ENCODE measurements at places on chromosomes 13 and 19.

- DNase-seq = peak; percentile 89
Observed at GRCh38 chr19:55580628-55581144, at the start of gene ZNF579. Gene ZNF579, minus strand, starts transcription at chr19:55580848. Its CDS starts 1,209 bp downstream, at chr19:55579639.

DNA sequence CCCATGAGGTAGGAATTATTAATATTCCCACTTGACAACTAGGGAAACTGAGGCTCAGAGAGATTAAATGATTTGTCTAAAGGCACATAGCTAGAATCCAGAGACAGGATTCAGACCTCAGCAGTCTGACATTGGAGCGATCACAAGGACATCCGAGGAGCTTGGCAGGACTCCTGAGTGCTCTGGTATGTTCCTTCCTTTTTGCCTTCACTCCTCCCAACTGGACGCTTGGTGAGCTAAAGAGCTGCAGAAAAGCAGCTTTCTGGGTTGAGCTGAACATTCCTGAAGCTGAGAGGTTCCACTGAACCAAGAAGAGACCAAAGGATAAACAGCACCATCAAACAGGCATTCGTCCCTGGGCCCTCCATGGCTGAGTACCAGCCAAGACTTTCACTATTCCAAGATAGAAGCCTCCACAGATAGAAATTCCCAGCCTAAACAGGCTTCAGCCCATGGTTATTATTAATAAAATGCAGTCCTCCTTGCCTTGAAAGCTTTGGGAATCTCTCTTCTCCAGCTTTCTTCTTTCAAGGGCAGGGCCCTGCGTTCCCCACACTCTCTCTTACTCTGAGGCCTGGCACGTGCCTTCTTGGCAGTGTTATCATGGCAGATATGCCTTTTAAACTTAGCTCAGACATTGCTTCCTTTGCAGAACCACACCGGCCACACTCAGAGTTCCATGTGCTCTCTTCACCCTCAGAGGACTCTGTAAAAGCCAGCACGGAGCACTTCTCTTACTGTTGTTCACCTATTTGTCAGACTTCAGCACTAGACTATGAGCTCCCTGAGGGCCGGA lies 97.1 kb downstream of the CYSLTR2 start:
- no peak for DNase-seq

DNA sequence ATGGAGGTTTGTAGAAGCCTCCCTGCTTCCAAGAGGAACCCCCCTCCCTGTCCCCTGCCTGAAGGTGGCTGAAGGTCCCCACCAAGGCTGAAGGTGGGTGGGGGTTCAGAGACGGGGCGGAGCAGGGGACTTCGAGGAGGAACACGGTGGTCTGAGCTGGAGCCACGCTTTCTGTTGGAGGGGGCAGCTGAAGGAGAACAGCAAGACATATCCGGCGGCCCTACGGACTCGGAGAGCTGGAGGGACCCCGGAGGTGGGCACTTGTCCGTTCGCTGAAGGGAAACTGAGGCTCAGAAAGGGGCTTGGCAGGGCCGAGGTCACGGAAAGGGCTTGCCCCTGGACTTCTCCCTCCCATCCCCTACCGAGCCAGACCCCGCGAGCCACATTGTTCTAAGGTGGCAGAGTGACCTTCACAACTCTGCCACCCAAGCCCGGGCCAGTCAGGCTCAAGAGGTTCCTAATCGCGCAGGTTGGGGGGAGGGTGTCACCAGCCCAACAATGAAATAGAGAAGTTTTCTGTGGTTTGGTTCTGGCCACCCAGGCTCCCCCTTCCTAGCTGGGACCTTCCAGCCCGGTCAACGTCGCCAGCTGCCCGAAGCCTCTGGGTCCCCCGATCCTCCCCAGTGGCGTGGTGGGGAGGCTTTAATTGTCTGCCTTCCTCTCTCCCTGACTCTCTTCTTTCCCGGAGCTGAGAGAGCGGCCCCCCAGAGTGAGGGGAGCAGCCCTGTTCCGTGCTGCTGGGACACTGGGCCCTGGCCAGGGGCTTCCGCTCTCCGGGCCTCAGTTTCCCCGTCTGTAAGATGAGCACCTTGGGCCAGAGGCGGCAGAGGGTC lies 15.5 kb upstream of the KCNN1 start:
- DNase-seq = no peak

DNA sequence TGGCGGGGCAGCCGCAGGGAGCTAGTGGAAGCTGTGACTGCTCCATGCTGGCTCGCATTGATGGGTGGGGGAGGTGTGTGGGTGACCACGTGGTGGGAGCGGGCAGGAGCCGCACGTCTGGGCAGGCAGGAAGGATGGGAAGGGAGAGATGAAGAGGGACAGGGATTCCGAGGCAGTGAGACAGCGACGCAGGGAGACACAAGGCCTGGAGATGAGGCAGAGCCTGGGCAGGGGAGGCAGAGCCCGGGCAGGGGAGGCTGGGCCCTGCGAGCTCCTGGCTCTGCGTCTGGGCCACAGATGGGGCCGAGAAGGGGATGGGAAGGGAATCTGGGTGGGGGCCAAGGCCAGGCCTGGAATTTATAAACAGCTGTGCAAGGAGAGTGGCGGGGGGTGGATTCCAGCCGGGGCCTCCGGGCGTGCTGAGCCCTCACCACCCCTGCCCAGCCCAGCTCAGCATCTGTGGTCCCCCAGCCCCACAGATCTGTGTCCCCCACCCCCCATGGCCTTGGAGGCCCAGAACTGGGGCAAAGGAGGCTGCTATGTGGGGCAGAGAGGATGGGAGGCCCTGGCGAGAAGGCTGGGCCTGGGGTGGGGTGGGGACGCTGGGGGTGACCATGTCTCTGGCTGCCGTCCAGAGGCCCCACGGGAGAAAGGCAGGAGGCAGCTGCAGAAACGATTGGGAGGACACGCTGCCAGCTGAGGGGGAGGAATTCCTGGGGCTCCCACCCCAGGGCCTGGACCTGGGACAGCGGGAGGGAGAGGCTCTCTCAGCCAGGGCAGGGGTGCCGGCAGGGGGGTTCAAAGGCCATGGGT lies 6.0 kb downstream of the EHD2 start:
- DNase-seq = peak; percentile 94

GRCh38 chr19:18488403-18488723 lies 33.5 kb downstream of the ELL start:
- DNase-seq = no peak

GRCh38 chr13:49560270-49561061 lies 24.9 kb downstream of the RCBTB1 start:
- no peak for DNase-seq

DNA sequence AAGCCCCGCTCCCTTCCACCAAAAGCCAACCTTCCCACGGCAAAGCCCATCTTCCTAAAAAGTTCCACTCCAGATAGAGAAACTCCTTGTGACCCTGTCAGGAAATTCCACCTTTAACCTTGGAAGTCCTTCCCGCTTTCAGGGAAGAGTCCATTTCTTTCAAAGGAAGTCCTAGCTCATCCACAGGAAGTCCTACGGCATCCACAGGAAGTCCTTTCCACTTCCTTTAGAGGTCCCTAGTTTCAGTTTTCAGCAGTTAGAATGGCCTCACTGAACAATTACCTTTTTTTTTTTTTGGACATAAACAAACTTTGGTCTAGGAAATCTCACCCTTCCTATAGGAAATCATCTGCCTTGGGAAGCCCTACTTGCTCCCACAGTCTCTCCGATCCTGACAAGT lies 31.7 kb downstream of the TRPM4 start:
- DNase-seq = no peak

DNA sequence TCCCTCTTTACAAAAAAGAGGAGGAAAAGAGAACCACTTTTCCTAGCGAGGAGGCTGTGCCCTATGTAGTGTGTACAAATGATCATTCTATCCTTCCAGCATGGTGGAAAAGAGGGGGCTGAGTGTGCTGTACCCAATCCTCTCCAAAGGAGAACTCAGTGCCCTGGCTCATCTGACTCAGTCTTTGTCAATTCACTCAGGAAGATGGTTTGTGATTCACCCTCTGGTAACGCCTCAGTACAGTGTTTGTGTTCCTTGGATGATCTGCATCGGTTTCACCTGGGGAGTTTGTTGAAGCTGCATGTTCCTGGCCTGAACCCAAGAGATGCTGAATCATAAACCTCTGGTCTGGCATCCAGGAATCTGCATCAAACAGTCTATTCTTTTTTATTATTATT lies 18.3 kb upstream of the ENOX1 start:
- DNase-seq = no peak

GRCh38 chr13:33229446-33230177 lies 55.9 kb downstream of the STARD13 start:
- no peak for DNase-seq

GRCh38 chr19:13115936-13116281 lies 631 bp downstream of the TRMT1 start:
- DNase-seq = no peak

DNA sequence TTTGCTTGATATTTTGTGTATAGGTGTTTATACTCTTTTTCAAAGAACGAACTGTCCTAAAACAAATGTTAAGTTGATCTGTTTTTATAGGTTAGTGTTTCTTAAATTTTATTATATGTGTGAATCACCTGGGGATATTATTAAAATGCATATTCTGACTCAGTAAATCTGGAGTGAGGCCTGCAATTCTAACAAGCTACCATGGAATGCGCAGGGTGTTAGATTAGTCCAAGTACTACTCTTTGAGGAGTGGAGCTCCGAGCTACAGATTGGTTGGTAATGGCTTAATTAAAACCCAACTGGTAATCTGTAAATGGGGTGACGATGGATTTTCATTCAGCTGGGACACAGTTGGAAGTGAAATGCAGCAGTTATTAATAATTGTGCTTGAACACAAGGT lies 214.1 kb upstream of the UFM1 start:
- no peak for DNase-seq

- DNase-seq = no peak
Observed at GRCh38 chr19:38049105-38049649, 142.2 kb downstream of the SIPA1L3 start.
